ENCODE measurements at places on chromosomes 6 and 20.

- DNase-seq, result no peak
Measured at GRCh38 chr6:140355476-140355875, 981.0 kb upstream of the CITED2 start.

DNA sequence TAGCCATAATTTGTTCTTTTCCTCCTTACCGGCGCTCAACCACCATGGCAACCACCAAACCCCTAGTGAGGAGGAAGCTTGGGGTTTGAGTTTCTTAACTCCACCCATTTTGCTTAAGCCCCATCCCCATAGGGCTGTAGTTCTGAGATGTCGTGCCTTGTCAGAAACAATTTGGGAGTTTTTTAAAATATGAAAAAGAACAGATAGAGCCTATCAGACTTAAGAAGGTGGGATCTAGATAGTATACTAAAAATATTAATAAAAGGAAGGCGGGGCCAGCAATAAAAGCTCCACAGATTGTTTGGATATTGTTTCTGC lies 5.6 kb downstream of the BRD2 start:
- peak; percentile 51 for DNase-seq

DNA sequence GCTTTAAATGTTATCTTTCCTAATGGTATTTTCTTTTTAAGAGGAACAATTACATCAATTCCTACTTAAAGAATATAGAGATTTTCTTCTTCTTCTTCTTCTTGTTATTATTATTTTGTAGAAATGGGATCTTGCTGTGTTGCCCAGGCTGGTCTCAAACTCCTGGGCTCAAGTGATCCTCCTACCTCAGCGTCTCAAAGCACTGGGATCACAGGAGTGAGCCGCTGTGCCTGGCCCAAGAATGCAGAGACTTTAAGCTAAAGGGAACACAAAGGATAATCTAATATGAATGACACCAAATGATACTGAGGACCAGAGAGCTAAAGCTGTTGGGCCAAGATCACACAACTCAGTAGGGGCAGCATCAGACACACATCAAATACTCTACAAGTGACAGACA lies 87.4 kb upstream of the FOXQ1 start:
- DNase-seq, result no peak

- no peak for DNase-seq
Measured at GRCh38 chr20:6703047-6703446, 64.4 kb upstream of the BMP2 start.

GRCh38 chr20:51236421-51236820 lies 213.5 kb upstream of the KCNG1 start:
- no peak for DNase-seq

GRCh38 chr6:30885999-30886896 lies 1.9 kb downstream of the DDR1 start:
- DNase-seq, result peak; percentile 14

GRCh38 chr6:106981926-106982325 lies 7.4 kb upstream of the CD24 start:
- no peak for DNase-seq

All from CD4-positive, alpha-beta T cell treated with Interleukin-2 at 100 ng/mL for 4 hours (primary cell).